ENCODE measurements at places on chromosomes 1 and 21. TPM values are rescaled to one million over a fixed set of nuclear protein-coding genes. Genes with fewer than 3 reads are reported as not detected.

TESK2 gene
- 9.7 TPM for total RNA-seq

GRCh38 chr1:157073944-157074685, 25.5 kb downstream of the ETV3L start:
- peak; percentile 73 for DNase-seq

DNA sequence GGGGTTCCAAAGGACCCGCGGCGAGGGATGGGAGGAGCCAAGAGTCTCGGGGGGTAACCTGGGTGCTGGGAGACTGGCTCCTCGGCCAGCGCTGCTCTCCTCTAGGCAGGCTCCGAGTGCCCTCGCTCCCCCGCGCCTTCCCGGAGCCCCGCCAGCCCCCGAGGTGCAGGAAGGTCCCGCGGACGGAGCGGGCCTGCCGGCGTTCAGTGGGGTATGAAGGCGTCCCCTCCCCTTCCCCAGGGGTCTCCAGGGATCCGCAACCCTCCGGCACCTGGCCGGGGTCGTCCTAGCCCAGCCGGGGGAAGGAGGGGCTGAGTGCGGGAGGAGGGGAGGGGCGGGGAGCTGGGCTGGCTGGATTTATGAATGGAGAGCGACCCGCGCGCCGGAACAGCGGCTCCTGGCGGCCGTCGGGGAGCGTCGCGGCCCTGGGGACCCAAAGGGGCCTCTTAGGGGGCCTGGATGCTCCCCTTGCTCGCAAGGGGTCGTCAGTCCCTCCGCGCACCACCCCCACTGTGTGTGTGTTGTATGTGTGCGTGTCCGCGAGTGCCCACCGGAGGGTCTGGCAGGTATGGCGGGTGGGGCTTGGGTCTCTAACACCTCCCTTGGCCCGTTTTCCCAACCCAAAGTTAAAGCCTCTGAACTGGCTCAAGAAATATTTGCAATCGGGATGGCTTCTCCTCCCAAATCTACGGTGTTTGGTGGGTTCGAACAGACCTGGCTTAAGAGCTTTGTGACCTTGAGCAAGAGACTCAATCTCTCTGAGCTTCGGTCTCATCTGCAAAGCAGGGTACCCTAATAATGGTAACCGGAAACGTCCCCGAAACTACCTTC, 642 bp downstream of the HCRTR1 start:
- DNase-seq: peak; percentile 65

TTLL10 gene
- total RNA-seq: 1.1 TPM

DNA sequence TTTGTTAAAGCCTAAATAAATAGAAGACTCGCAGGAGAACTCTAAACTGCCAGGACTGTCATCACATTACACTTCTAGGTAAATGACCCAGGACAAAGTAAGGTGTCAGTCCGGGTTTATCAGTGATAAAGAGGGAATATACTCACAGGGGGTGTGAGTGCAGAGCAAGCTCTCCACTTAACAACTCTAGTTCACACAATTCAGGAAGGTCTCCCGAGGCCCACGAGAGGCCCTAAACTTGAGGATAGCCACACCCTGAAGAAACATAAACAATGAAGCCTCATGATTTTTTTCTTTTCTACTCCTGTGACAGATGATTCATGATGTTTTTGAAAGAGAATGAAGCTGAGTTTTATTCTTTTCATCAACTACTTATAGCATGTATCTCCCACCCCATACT, 65.6 kb upstream of the EXO1 start:
- no peak for DNase-seq
